ENCODE measurements at places on chromosomes 1 and 21.

DNA sequence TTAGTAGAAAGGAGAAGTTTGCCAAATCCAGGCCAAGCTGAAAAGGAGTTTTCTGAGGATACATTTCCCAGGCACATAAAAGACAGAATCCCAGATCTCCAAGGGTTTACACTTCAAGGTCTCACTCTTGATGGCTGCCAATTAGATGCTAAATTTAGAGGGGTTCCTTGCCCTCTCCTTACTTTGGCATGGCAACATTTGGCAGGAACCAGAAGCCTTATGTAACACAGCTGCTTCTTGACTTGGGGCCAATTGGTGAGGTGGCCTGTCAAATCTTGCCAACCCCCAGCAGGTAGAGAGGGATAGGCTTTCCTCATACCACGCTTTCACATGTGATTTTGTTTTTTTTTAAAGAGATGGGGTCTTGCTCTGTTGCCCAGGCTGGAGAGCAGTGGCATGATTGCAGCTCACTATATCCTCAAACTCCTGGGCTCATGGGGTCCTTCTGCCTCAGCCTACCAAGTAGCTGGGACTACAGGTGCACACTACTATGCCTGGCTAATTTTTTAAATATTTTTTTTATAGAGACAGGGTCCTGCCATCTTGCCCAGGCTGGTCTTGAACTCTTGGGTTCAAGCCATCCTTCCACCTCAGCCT lies 25.2 kb upstream of the NKAIN1 start:
- no peak for DNase-seq

GRCh38 chr1:50422946-50423669 lies at the start of gene DMRTA2:
TSS of gene DMRTA2 (minus strand) at chr1:50423443. CDS start at chr1:50421536, 1,907 bp downstream.
- DNase-seq = no peak

GRCh38 chr1:164477343-164477742 lies 81.6 kb upstream of the PBX1 start:
- DNase-seq = no peak

DNA sequence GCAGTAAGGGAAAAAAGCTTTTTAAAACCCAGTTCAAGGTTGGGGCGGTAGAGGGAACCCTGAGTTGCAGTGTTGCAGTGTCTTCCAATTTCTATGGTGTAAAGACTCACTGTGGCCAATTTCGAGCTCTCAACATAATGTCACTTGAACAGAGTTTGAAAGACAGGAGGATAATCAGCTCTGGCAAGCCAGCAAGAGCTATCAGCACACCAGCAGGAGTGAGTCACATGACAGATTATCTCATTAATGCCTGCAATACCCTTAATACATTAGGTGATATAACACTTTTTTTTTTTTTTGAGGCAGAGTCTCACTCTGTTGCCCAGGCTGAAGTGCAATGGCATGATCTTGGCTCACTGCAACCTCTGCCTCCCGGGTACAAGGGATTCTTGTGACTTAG lies 22.8 kb downstream of the SLC9C2 start:
- no peak for DNase-seq

GRCh38 chr1:84842748-84843231 lies 50.2 kb downstream of the LPAR3 start:
- no peak for DNase-seq

DNA sequence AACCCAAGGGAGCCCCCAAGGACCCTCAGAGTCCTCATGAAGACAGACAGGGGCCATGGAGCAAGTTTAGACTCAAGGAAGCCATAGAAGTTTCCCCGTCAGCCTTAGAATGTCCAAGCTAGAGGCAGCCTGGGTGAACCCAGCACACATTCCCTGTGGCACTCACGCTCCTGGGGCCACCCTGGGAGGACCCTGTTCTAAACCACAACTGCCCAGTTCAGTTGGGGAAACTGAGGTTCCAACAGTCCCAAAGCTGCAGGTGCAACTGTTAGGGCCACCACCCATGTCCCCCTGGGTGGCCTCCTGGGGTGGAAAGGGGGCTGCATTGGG lies 9.3 kb downstream of the WNT3A start:
- no peak for DNase-seq

DNA sequence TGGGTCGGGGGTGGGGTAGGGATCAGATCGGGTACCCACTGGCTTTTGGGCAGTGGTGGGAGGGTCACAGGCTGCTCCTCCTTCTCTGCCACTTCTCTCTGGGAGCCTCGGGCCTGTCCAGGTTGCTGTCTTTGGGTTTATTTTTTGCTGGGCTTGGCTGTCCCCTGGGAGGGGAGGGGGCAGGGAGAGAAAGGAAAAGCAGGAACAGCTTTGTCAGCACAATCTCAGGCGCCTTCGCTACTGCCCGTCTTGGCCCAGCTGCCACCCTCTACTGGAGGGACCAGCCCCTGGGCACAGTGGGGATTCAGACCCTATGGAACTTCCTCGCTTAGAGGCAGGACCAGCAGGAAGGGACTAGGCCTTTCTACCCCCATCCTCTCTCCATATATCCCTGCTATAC lies 8.4 kb downstream of the KCNQ4 start:
- no peak for DNase-seq

DNA sequence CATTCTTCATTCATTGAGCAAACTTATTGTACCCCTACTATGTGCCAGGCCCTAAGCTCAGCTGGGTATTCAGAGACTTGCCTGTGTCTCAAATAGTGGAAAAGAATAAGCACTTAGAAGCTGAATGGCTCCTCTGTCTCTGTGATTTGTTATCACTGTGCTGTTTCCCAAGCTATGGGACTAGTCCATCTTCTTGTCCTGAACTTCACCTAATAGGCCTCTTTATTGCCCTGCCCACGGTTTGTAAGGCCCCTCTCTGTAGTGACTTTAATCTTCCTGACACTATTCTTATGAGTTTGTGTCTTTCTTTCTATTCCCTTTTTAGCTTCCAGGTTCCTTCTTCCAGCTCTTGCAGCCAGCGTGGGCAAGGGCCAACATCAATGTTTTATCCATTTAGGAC lies 85.4 kb upstream of the LPGAT1 start:
- no peak for DNase-seq
